CD4-positive, alpha-beta T cell treated with Interleukin-15 for 1 hour (primary cell): ENCODE measurements at places on chromosomes 12 and 14.

DNA sequence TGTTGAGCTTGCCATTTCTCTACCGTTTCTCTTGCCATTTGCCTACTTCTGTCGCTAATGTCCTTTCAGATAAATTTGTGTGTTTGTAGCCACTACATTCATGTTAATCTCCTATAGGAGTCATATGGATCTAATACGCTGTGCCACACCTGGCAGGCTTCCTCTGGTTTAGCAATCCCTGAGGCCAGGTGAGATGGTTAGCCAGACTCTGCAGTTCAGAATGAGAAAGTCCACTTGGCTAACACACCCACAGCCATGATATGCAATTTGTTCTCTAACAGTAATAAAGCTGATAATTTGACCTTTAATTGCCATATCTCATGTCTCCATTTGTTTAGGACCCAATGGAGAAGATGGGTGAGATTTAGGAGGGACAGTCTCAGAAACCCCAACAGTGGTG lies 1261.6 kb upstream of the TMEM132C start:
- no peak for DNase-seq

GRCh38 chr12:48451372-48451771 lies 21.0 kb upstream of the ANP32D start:
- DNase-seq: no peak

GRCh38 chr14:62066304-62066703 lies 304.1 kb downstream of the SNAPC1 start:
- DNase-seq: no peak

GRCh38 chr14:26486922-26487321 lies 110.9 kb downstream of the NOVA1 start:
- DNase-seq: no peak

DNA sequence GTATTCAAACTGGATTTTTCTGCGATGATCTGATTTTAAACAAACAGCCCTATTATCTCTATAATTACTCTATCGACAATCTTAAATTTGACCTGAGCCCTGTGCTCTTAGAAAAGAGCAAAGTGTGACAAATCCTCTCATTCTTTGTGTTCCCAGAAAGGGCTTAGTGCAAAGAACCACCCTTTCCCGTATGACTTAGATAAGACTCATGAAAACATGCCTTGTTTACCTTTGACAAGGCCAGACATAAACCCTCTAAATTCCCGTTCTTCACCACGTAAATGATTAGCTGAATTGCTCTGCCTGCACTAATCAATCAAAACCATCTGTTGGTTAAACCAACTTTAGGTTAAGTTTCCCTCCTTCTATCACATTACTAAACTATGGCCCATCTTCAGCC lies 285.7 kb upstream of the SEL1L start:
- no peak for DNase-seq

GRCh38 chr12:120067901-120068300 lies 48.7 kb downstream of the RAB35 start:
- no peak for DNase-seq

- no peak for DNase-seq
Measured at GRCh38 chr14:98177551-98177950, 1094.4 kb downstream of the BCL11B start.

- no peak for DNase-seq
Measured at GRCh38 chr12:109613649-109614455, 40.3 kb downstream of the MVK start.

- DNase-seq: no peak
Measured at GRCh38 chr12:116490471-116490870, 68.7 kb upstream of the MAP1LC3B2 start.

DNA sequence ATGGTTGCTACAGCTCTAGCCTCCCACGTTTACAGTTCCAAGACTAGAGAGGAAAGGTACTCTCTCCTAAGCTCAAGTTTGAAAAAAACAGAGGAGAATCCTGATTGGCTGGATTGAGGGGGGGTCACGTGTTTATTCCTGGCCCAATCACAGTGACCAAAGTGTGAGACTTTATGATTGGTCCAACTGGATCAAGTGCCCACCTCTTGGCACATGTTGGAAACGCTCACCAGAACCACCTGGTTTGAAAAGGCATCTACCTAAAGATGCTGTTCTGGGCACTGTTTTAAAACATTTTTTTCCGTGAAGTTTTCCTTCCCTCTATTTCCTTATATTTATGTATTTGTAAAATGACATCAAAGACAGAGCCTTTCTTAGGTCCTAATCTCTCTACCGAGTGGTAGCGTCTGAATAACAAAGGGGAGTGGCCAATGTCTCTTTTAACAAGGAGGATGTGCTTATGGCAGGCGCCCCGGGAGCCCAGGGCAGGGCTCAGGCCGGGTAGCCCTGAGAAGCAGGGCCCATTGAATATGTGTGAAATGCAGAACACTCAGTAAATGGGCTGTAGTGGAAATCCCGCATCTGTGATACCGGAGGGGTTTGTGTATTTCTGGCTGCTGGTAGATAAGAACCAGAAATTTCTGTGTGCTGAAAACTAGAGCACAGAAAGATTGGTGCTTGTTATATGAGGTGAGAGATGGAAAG lies 146.2 kb downstream of the ATP23 start:
- DNase-seq: no peak

DNA sequence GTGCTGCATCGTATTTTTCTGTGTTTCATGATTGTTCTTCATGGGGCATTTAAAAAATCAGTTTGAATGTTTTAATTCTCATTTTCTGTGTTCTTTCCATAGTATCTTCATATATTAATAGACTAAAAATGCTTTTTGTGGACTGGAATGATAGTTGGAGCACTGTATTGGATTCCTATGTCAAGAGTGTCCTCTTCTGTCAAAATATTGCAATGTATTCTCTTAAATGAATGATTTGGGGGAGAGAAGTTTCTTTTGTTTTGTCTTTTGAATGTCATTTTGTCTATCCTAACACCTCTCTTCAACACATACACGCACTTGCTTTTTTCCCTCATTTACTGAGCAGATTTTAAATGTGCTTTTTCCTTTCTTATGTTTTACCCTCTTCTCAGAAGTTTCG lies 4.7 kb upstream of the EIF2S3B start:
- no peak for DNase-seq

DNA sequence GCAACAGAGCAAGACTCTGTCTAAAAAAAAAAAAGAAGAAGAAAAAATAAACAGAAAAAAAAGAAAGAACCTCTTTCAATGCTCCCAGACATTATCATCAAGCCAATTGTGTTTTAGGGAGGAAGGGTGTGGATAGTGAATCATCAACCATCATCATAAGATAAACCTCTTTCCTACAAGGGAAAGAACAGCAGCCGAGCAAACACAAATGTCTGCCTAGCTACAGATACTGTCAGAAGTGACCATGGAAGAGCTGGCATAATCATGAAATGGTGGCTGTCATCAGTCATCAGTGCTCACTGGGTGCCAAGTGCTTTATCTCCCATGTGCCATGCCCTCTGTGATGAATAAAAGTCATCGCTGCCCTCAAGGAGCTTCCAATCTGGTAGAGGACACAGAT lies 46.6 kb downstream of the SLC17A8 start:
- DNase-seq: no peak

GRCh38 chr12:53004178-53004577 lies 2.1 kb upstream of the EIF4B start:
- DNase-seq: no peak

- DNase-seq: peak; percentile 25
Measured at GRCh38 chr12:66352197-66352596, 49.9 kb downstream of the HELB start.

DNA sequence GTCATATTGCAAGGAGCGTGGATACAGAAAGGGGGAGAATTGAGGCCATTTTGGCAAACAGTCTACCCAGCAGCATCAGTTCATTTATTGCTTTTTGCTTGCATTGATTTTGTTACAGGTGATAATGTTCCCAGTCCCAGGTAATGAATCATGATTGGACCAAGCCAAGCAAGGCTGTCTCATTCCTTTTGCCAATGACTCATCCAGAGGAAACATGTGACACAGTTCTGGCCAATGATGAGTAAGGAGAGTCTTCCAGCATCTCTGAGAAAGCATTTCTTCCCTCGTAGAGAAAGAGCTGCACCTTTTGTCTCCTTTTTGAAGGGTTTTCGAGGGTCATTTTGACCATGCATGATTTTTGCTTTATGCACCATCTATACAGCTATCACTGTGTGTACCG lies 68.2 kb downstream of the SLC15A4 start:
- no peak for DNase-seq

- no peak for DNase-seq
Measured at GRCh38 chr12:8987685-8988084, 1.7 kb upstream of the KLRG1 start.

- peak; percentile 33 for DNase-seq
Measured at GRCh38 chr14:70808416-70809224, 693 bp downstream of the MAP3K9 start.

DNA sequence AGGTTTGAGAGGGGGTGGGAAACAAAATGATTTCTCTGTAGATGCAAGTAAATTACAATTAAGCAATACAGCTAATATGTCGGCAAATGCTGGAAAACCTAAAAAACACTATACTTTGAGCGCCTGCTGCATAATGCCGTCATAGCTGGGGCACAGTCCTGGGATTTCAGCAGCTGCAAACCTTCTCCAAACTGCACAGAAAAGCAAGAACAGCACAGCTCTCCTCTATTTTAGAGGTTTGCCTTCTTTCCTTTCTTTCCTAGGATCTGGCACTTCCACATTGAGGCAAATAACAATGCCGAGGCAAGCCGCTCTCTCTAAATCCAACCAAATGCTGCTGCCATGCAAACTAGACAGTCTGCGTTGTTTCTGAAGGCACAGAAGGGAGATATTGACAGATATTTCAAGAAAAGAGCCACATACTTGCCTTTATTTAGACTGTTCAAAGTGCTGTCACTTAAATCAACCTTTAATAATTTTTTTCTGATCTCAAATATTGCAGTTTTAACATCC lies 287.1 kb upstream of the G2E3 start:
- no peak for DNase-seq

GRCh38 chr14:106883218-106883692 lies 1356.9 kb downstream of the TMEM121 start:
- DNase-seq: no peak

DNA sequence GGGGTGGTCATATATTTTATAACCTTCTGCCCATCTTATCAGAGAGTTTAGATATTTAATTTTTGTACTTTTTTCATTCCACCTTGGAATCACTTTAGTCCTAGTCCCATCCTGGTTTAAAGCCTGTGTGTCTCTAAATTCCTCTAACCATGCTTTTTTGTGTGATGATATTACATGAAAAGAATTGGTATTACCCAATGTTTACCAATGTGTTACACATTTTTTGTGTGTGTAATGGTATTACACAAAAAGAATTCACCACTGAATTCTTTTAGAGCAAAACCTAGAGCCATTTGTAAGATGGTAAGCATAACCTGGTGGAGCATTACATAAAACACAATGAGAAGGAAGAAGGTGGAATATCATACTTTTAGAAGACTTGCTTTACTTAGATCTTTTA lies 77.5 kb downstream of the FAR2 start:
- no peak for DNase-seq

GRCh38 chr14:106605548-106606448 lies 1079.4 kb downstream of the TMEM121 start:
- peak; percentile 84 for DNase-seq

GRCh38 chr14:91708795-91709194 lies 23.1 kb downstream of the CATSPERB start:
- DNase-seq: no peak

DNA sequence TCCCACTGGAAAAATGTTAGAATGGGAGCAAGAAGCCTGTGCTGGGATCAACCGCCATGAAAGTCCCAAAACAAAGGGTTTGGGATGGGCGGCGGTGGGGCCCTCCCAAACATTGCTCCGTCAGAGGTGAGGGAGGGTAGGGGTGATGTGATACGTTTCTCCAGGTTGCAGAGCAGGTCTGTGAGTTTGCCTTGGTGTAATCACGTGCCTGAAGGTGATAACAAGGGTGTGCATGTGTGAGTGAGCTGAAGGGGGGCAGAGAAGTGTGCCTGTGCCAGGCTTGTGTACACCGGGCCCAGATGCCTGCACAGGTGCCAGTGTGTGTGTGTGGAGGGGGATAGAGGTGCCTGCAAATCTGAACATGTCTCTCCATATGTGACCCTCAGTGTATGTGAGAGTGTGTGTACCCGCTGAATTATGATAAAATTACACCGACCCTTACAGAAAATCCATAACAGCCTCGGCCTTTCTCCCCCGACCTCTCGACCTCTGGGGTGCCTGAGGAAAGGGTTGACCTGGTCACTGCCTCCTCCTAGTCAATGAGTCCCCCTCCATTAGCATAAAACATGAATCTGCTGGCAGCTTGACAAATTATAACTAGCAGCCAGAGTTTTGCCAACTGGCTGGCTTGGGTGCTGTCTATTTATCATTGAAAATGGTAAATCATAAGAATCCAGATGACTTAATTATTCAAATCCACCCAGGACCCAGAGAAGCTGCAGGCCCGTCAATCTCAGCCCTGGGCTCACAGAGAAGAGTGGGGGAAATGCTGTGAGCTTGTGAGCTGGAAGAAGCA lies 55.6 kb downstream of the SMUG1 start:
- DNase-seq: no peak

- no peak for DNase-seq
Measured at GRCh38 chr14:87869619-87870583, 123.1 kb downstream of the GALC start.

DNA sequence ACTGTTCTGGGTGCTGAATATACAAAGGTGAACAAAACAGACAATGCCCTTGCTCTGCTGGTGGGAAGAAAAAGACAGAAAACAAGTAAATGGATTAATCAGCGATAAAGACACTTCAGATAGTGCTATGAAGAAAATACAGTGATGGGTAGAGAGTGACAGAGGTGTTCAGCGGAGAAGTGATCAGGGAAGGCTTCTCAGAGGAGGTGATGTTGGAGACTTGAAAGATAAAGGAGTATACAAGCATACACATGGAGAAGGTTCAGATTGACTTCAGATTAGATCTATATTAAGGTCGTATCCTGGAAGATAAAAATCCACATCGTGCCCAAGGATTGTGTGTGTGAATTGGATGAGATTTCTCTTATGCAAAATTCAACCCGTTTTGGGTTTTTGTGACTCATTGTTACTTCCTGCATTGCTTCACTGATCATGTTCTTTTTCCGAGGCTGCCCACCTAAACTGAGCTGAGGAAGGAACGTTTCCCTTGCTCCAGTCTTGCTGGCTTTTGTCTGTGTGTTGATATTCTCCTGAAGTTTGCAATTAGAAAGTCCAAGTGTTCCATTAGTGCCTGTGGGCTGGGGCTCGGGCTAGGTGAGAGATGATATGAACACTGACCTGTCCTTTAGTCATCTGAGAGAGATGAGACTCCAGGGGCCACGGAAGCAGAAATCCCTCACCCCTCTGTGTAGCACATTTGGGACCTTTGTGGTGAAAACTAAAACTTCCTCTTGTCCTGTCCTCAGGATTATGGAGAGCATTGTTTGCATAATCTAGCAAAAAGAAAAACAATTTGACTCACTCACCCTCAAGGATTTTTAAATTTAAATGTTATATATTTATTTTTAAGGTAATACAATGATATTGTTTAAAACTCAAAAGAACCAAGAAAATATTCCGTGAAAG lies 27.6 kb downstream of the PLXNC1 start:
- no peak for DNase-seq

- no peak for DNase-seq
Measured at GRCh38 chr14:57462551-57462950, 31.1 kb downstream of the CCDC198 start.

DNA sequence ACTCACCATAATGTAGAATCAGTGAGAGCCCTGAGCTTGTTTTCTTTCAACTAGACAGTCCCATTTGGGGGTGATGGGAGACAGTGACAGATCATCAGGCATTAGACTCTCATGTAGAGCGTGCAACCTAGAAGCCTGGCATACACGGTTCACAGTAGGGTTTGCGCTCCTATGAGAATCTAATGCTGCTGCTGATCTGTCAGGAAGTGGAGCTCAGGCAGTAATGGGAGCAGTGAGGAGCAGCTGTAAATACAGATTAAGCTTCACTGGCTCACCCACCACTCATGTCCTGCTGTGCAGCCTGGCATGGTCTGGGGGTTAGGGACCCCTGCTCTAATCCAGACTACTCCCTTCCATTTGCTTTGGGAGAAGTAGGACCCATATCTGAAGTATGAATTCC lies 55.6 kb downstream of the FNTB start:
- DNase-seq: no peak
